ENCODE measurements at places on chromosomes 16 and 17.

DNA sequence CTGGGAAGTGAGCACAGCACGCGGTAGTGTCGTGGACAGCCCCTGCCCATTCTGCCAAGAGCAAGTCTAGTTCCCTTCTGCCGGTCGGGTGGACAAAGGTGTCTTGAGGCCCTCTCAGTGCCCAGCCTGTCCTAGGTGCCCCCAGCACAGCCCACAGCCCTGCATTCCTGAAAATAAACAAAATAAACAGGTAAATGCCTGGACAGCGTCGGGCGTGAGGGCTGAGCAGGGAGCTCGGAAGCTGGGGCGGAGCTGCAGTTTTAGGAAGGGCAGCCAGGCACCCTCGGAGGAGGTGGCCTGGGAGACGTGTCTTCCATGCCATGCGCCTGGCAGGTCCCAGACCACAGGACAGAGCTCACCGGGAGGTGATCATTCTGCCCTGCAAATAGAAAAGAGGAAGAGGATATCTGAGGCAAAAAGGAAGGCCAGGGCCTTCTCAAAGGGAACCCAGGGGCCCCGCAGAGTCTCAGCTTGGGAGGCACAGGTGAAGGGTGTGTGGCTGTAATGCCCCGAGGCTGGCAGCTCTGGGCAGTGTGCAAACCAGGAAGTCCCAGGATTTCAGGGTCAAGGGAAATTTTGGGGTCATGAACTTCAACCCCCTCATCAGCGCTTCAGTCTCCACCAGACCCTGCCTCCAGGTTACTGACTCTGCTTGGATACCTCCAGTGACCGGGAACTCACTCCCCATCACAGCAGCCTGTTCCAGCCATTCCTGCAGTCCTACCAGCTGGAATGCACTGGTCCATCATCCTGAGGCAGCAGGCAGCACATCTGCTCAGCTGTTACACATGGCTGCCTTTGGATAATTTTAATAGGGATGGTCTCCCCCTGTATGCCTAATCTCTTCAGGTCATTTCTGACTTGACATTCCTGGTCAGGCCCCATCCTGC is 1.7 kb downstream of the ZNF469 start:
- DNase-seq, result no peak

DNA sequence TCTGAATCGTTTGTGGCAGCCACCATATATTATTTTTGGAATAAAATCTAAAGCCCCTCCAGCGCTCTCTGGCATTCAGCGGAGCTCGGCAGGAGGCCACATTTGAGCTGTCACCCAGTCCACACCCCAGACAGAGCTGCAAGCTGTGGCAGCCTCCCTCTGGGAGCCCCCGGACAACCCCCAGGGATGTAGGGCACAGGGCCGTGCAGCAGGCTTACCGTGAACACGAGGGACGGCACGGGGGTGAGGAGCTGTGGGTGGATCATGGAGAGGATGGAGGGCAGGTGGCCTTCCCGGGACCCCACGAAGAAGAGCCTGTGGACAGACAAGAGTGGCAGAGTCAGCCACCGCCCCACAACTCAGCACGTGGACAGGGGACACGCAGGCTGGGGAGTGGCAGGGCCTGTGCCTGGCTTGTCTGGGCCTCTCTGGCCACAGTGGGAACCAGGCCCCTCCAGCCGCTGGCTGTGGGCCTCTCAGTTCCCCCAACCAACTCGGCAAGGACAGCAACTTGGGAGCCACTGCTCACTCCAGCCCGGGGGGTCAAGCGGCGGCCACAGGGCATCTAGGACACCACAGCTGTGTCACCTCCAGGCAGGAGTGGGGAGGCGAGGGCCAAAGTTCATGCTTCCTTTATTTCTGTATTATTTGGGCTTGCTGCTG is 31.5 kb downstream of the SLC7A5 start:
- no peak for DNase-seq

DNA sequence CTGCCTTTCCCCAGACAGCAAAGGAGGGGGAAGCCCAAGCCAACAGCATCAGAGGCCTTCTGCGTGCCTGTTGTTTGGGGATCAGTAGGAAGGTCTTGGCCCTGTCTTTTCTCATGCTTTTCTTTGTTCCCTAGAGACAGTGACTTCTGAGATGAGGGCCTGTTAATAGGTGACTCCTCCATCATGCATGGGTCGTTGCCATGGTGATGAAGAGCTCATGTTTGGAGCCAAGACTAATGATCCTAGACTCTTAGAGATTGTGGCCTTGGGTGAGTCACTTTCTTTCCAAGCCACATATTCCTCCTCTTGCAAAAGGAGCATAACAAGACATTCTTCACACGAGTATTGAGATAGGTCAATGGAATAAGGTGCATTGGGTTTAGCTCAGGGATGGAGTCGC is 201.1 kb upstream of the ASIC2 start:
- DNase-seq, result no peak

DNA sequence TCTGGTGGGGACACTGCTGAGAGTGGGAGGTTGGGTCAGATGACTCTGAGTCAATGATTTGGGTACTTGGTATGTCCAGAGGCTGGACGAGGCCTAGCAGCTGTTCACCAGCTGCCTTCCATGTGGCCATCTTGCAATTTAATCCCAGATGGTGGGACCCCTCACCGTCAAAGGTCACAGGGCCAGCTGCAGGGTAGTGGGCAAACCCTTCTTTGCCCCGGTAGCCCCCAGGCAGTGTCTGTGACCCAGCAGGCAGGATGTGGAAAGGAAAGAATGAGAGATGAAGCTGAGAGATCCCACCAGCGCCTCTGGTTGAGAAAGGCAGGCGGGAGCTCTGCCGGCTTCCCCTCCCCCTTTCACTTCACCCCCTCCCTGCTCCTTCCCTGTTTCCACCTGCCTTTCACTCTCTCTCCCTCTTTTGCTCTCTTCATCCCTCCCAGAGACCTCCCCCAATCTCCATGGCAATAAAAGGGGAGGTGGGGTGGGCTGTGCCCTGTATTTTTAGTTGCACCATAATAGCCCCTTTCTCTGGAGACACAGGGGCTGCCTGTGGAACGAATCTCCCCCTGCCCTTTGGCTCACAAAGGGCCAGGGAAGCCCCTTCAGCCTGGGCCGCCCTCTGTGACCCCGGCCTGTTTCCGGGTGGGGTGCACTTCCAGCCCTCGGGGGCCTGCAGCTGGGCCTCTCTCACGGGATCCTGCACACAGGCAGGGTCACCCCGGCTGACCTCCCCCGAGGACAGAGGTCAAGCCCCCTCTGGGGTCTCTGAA is 20.2 kb downstream of the CDK5RAP3 start:
- no peak for DNase-seq

GRCh38 chr16:14961405-14962186 is 13.2 kb upstream of the PDXDC1 start:
- DNase-seq, result no peak

DNA sequence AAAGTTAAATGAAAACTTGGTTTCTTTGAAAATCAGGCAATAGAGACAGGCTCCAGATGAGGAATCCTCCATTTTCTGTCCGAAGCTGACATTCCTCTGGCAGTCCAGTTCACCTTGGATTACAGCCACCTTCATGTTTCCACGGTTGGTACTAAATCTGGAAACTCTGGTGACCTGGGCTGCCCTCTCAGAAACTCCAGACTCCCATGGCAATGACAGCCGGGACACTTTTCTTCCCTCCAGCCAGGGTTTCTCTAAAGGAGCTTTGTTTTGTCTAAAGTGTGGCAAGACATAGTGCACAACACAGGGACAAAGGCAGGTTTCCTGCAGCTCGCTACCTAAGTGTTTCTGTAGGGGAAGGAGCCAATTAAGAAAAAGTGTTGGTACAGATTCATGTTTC is 36.0 kb downstream of the CLUAP1 start:
- no peak for DNase-seq

DNA sequence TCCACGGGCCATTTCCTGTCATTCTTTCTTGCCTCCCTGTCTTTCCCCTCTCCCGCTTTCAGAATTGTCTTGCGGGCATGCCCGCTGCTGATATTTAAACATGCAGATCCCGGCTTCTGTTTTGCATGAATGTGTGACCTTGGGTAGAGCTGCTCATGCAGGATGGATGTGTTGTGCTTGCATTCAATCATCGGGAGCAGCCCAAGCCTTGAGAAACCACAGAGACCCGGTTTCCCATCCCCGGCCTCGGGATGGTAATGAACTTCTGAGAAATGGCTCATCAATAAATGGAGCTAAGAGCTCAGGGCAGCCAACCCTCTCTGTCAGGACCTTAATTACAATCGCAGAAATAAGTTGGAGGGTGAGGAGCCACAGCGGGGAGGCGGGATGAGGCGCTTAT is 303.7 kb upstream of the TNRC6C start:
- no peak for DNase-seq

- DNase-seq, result no peak
Observed at GRCh38 chr16:64196444-64196843, 925.4 kb downstream of the CDH11 start.

DNA sequence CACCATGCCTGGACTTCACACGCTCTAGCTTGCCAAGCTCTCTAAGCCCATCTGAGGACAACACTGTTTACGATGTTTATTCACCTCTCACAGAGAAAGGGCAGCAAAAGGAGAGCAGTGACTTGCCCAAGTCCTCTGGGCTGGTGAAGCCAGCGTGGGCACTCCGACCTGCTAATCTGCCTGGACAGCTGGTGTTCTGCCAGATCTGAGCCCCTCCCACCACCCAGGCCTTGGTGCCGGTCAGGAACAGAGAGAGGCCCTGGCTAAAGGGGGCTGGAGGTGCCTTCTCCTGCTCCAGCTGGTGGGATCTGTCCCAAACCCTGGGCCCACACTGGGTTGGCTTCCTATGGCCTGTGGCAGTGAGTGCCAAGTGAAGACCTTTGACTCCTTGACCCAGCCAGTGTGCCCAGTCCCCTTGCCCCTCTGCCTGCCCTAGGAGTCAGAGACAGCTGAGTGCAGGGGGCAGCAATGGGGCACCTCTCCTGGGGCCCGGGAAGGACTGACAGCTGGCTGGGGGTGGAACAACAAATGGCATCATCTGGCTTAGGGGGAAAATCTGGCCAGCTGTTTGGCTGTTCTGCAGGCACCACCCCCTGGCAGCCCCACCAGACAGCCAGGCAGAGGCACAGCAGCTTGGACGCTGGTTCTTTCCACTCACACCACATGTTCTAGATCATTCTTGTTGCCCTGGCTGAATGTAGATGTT is 1.8 kb upstream of the SLC4A1 start:
- no peak for DNase-seq

DNA sequence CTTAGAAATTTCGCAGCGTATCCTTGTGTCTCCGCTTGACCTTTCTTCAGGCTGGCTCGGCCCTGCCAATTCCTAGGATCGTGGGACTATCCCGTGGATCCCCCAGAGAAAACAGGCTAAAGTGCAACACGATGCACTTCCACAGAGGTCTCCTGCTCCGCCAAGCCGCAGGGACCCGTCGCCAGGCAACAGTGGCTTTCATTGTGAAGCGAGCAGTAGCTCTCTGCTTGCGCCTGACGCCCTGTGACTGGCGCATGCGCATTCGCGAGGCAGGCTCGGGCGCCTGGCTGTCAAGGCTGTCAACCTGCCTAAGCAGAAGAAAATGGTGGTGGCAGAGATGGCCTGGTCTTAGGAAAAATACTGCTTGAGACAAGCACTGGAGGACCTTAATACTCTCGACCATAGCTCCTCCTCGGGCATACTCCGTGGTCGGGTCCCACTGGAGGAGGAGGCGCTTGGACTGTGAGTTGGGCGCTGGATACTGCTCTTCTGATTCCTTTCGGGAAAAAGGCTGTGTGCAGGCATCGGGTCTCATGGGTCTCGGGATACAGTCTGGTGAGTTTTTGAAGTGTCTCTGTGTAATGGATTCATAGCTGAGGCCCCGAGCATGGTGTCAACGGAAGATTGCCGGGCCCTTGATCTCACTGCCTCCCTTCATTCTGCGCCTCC is 2336.1 kb downstream of the TP53TG3F start:
- no peak for DNase-seq

DNA sequence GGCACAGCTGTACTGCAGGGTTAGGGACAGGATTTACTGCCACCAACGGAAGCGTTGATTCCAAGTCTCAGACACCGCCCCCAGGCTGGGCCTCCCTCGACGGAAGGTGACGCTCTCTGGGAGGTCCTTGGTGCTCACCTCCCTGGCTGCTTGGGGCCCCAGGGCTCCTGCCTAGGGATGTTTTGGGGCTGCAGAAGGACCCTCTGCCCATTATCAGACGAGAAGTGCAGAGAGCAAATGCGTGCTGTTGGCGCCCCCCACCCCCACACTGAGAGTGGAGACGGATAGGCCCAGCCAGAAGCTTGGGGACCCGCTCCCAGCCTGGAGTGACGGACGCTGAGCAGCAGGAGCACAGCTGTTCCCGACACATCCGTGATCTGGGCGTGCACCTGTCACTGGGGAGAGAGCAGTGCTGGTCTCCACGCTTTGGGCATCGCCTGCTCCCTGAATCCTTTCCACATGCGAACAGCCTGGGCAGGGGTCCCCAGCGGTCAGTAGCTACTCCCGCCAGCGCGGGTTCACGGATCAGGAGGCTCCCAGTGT is 5.1 kb upstream of the SOX8 start:
- DNase-seq, result no peak

- no peak for DNase-seq
Observed at GRCh38 chr16:20349615-20350014, 2.9 kb downstream of the UMOD start.

DNA sequence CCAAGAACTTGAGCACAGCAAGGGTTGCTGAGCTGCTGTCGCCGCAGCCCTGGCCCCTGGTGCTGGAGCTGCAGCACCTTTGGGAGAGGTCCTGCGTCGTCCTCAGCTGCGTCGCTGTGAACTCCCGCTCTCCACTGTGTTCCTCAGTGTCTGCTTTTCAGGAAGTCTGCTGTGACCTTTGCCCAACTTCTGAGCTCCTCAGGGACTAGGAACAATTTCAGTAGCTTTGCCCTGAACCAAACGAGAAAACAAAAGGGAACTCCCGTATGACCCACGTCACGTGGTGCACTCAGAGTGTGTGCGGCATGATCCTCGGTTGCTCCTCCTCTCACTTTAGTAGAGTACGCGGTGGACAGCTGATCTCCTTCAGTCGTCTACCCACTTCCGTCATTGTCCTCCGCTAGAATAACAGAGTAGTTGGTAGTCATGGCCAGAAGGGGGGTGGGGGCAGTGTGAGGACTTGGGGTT is 44.2 kb downstream of the WDR45B start:
- DNase-seq, result no peak

DNA sequence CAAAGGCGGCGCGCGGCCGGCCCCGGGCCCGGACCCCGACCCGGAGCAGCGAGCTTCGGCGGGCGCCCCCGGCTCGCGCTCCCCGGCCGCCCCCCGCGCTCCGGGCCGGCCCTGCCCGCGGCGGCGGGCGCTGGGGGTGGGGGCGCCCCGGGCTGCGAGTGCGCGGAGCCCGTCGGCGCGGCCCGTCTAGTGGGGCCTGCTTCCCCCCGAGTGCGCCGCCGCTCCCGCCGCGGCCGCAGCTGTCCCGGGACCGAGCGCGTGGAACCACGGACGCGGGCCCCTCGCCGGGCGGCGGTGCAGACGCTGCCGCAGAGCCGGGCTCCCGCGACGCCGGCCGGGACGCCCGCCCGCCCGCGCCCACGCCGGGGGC is 308 bp downstream of the ADCY9 start:
- no peak for DNase-seq

- no peak for DNase-seq
Observed at GRCh38 chr17:81877569-81877968, 6.4 kb upstream of the ARHGDIA start.

DNA sequence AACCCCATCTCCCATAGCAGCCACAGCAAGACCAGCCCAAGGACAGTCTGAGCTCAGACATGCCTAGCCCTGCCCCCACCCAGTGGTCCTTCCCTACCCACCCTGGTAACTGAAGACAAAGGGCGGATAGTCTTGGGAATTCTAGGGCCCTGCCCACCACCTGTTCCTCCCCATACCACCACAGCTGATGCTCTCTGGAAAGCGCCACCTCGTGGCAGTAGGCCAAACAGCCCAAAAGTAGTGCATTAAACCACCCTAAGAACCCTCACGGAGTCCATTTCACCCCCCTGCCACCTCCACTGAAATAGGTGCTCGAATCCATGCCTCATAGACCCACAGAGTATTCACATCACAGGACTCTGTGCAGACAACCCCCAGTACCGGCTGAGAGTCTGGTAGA is 1021.4 kb downstream of the CDH8 start:
- no peak for DNase-seq

All from stimulated activated CD8-positive, alpha-beta memory T cell treated with anti-CD3 and anti-CD28 coated beads, Interleukin-15, amount 100 ng/mL, for 4 hours (primary cell).